T-helper 1 cell (primary cell): ENCODE measurements at places on chromosomes 13 and 19.

- no peak for DNase-seq
Observed at GRCh38 chr13:49820591-49821215, 28.2 kb upstream of the KPNA3 start.

DNA sequence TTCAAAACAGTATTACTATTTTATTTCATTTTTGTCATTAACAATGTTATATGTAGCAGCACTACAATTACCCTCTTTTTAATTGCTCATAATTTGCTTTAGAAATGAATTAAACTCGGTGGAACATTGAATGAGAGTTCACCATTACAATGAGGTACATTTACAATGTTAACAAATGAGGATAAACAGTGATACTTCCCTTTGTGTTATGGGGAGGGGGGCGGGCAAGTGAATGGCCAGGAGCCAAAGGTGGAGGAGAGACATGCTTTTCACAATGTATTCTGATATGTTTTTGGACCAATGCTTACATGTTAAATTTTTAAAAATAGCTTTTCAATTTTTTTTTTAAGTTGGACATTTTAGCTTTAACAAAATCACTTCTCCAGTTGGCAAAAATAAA, 34.2 kb downstream of the NALCN start:
- no peak for DNase-seq

DNA sequence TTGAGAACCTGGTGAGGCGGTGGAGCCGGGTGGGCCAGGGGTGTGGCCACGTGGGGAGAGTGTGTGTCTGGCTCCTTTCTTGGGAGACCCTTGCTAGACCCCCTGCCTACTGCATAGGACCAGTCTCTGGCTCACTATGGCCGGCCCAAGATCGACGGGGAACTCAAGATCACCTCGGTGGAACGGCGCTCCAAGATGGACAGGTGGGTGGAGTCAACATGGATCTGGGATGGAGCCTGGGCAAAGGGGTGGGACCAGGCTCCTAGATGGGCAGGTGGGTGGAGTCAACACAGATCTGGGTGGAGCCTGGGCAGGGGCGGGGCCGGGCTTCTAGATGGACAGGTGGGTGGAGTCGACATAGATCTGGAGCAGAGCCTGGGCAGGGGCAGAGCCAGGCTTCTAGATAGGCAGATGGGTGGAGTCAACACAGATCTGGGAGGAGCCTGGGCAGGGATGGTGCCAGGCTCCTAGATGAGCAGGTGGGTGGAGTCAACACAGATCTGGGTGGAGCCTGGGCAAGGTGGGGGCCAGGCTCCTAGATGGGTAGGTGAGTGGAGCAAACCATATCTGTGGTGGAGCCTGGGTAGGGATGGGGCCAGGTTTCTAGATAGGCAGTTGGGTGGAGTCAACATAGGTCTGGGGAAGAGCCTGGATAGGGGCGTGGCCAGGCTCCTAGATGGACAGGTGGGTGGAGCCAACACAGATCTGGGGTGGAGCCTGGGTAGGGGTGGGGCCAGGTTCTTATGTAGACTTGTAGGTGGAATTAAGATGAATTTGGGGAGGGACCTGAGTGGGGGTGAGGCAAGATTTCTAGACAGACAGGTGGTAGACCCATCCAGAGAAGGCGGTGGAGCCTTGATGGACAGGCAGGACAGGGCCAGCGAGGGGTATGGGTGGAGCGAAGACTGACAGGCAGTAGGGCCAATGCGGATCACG, 56.5 kb downstream of the VAV1 start:
- peak; percentile 23 for DNase-seq

GRCh38 chr19:57466489-57466888, 9.5 kb upstream of the VN1R1 start:
- no peak for DNase-seq

DNA sequence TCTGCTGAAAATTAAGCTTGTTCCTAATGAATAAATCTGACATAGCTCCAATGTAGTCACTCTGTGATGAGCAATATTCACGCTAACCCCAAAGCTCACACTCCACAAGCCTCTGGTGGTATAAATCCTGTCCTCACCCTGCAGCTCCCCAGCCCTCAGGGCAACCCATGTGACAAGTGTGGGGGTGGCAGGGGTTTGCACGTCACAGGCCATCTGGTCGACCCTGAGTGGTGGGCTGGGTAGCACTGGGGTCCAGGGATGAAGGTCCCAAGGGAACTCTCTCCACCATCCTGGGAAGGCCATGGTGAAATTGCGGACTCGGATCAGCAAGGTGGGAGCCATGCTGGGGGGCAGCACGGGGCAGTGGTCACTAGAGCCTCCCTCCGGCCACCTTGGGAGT, 100.0 kb upstream of the SOX1 start:
- no peak for DNase-seq

- no peak for DNase-seq
Observed at GRCh38 chr13:22076658-22077057, 405.8 kb downstream of the FGF9 start.

DNA sequence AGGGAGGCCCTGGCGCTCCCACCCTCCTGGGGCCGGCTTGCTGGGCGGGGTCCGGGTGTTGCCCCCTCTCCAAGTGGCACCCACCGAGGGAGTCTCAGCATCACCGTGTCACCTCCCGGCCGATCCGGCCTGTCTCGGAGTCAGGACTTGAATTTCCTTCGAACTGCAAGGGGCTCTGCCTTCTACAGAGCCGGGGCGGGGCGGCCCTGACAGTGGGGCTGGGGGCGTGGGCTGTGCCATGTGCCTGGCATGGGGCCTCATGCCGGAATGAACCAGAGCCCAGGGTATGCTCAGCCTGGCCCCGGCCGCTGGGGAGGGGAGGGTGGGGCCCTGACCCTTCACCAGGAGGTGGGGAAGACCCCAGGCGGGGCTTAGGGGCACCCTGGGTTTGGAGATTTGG, 47.0 kb upstream of the TCF3 start:
- no peak for DNase-seq

DNA sequence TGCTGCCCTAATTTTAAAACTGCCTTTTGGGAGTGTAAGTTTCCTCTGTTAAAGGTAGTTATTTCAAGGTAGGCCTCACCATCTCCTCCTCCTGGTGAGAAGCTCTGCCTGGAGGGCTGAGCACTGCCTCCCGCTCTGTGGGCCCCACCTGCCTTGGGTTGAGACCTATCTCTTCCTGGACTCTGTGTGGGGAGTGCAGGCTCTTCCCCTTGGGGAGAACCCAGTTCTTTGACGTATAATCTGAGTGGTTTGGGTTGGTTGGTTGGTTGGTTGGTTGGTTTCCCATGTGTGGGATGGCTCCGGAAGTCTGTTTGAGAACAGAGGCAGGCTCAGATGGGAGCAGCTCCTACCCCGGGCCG, 39.1 kb downstream of the ACTN4 start:
- peak; percentile 55 for DNase-seq

- no peak for DNase-seq
Observed at GRCh38 chr13:111948811-111949210, 118.1 kb upstream of the SOX1 start.

GRCh38 chr19:30930941-30931706, 418.1 kb downstream of the TSHZ3 start:
- no peak for DNase-seq
